ENCODE measurements at places on chromosomes 7 and 10.
A peak's percentile ranks its signal among the peaks of the same experiment; 100 is the strongest.

DNA sequence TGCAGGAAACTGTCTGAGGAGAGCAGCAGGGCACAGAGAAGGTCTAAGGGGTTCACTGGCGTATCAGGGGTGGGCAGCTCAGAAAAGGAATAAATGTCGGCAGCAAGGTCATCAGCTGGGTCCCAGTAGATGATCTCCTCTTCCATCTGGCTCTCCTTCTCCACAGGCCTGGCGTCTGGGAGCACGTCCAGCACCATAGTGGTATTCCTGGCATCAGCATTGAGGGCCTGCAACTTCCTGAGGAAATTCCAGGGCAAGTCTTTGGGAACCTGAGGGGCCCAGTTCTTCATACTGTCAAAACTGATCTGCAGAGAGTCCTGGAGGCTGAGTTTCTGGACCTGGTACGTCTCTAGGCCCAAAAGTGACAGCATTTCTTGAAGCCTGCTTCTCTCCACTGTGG is 9.6 kb upstream of the MRPS24 start:
- no peak for DNase-seq

GRCh38 chr10:88848499-88848898 is 3.1 kb downstream of the ANKRD22 start:
- DNase-seq = no peak

GRCh38 chr7:151517601-151518104 is 2.0 kb downstream of the RHEB start:
- no peak for DNase-seq

DNA sequence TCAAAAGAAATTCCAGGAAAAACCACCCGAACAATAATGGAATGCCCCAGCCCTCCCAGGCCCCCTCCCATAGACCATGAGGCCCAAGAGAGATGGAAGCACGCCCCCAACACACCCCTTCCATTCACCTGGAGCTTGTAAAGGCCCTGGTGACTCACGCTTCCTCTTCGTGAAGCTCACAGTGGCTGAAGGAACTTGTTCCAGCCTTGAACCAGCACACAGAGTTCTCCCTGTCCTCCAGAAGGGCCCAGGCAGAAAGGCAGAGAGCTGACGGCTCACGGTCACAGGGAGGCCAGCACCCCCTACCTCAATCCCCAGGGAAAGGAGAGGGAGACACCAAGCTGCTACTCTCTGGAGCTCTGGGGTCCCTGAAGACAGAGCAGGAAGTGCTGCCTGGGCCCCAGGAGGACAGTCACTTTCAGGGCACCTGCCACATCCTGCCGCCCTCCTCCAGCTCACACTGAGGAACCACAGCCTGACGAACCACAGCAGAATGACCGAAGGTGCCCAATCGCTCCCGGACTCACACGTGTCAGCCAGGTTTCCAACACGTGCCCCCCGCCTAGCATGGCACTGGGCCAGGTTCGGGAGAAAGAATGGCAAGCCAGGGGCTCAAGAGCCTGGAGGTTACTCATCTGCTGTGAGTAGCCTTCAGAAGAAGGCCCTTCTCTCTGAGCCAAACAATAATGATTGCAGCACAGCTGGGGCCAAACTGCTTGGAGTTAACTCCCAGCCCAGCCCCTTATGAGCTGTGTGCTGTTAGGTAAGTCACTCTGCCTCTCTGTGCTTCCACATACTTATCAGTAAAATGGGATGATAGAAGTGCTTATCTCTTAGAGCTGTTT is 52.8 kb downstream of the DLG5 start:
- no peak for DNase-seq

GRCh38 chr10:29034592-29034991 is 254.3 kb upstream of the LYZL1 start:
- DNase-seq = no peak

- DNase-seq = no peak
Measured at GRCh38 chr10:79377557-79378382, 30.5 kb downstream of the PPIF start.

GRCh38 chr7:139526578-139527544 is 3.4 kb downstream of the CLEC2L start:
- no peak for DNase-seq

DNA sequence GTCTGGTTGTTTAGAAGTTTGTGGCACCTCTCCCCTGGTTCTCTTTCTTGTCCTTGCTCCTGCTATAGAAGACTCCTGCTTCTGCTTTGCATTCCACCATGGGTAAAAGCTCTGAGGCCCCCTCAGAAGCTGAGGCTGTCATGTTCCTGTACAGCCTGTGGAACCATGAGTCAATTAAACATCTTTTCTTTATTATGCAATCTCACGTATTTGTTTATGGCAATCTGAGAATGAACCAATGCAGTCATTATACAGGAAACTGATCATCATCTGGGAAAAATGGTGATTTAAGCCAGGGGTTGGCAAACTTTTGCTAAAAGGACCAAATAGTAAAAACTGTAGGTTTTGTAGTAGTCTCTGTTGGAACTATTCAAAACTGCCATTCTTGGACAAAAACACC is 175.4 kb downstream of the CSTF2T start:
- DNase-seq = no peak

DNA sequence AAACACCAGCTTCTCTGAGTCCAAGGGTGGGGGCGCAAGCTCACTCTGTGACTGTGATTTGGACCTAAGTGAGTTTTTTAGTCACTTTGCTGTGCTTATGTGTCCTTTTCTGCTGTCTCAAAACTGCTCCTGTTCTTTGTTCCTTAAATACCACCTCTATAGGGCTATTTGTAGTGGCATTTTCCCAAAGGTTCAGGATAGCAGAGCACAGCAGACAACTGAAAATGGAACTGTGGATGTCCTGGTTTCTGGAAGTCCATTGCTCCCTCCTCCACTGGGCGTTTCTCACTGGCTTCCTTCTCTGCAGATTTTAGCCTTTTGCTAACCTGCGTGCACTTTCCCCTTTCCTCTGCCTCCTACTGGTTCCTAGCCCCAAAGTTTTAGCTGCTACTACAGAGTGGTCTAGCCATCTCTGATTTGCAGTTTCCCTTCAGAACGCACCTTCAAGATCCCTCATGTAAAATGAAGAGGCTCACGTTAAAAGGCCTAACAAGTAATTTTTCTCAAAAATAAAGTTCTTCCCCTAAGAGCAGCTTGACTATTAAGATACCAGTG is 25.6 kb downstream of the BLVRA start:
- no peak for DNase-seq

DNA sequence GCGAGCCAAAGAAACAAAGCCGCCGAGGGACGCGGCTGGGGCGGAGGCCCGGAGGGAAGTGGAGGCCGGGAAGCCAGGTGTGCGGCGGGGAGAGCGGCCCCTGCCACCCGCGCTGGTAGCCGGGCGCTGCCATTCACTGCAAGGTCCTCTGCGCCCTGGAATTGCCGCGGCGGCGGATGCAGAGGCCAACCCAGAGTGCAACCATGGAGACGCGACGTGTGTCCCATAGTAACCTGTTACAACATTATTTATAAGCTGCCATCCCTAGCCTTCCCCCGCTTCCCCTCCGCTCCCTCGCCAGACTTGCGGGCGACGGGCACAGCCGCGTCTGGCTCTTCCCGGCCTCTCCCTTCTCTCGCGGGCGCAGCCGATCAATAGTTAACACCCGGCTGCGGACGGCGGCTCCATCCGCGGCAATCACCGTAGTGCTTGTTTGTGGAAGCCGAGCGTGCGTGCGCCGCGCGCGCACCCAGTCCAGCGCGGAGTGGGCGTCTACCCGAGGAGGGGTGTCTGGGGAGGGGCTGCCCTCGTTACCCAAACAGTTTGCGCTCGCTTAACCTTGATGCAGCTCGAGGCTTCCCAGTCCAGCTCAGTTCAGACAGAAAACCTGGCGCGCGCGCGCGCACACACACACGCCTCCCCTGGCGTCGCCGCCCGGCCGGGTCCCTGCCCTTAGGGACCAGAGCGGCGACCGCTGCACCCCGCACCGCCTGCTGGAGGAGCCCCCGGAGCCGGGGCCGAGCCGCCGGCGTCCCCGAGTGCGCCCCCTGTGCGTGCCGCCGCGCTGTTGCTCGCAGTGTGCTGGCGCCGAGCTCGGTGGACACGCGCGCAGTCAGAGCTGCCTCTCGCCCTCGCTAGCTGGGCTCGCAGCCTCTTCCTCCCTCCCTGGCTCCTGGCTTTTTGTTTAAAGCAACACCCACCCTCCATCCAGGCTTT is 165.4 kb upstream of the DPP6 start:
- DNase-seq = peak; percentile 52

DNA sequence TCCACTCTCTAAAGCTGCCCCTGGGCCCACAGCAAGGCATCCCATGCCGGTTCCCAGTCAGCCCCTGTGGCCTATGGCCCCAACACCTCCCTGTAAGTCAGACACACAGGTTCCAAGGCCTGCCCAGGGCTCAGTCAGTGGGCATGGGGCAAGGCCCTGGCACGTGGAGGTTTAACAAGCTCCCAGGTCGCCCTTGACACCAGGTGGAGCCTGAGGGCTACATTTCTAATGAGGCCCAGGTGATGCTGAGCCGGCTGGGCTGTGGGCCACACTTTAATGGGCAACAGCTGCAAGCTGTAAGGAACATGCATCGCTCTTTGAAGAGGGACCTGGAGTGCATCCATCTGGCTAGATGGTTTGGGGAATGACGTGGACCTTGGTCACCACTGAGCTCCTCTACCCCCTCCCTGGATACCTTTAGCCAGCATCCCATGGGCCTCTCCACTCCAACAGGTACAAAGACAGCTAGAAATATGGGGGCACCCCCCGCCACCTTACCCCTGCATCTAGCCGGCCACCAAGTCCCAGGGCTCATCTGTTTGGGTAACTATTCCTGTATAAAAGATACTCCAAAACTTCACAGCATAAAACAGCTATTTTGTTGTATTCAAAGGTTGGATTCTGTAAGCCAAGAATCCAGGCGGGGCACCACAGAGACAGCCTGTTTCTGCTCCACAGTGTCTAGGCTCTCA is 122.5 kb downstream of the OAT start:
- DNase-seq = no peak

DNA sequence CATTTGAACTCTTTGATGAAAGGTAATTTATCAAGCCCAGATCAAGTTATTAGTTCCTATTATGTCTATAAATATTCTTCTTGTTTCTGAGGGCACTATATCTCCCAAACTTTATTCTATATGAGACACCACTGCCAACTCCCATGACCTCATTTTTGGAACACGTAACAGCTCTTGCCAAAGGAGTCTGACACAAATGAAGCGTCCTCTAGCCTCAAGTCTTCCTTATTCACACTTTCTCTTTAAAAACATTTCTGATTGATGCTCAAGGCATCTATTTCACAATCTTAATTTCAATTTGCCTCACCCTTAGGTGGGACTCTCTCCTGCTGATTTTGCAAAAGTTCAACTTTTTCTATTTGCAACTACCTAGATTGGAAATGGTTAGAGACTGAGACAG is 848.4 kb downstream of the GATA3 start:
- no peak for DNase-seq

GRCh38 chr10:116866987-116867595 is 17.8 kb downstream of the ENO4 start:
- no peak for DNase-seq

DNA sequence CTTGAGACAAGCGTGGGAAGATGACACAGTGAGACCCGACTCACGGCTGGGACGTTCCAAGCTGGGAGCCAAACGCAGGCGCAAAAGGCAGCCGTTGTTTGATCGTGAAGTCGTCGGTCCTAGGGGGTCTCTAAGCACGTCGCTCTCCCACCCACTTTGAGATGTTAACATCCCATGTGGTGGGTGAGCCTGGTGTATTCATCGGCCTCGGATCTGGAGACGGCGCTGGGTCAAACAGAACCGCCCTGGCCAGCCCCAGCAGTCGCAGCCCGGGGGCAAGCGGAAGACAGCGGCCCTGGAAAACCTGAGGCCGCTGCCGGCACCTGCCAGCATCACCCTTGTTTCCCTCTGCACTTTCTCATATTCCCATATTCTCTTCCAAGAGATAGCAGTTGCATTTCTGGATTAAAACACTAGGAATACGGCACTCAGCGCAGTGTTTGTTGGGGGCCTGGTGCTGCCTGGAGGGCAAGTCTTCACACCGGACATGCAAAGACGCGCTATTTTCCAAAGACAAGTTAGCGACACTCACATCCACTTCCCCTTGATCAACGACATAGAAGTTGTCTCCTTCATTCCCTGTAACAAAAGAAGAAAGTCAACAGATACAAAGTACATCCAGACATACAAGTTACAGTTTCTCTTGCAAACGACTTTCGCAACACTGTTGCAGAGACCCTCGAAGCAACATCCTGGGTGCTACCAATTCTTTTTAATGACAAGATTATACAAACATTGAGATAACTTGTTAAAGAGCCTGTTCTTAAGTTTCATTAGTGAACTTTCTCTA is 86.2 kb upstream of the PDGFA start:
- no peak for DNase-seq
